ENCODE measurements at places on chromosomes 4 and X.

DNA sequence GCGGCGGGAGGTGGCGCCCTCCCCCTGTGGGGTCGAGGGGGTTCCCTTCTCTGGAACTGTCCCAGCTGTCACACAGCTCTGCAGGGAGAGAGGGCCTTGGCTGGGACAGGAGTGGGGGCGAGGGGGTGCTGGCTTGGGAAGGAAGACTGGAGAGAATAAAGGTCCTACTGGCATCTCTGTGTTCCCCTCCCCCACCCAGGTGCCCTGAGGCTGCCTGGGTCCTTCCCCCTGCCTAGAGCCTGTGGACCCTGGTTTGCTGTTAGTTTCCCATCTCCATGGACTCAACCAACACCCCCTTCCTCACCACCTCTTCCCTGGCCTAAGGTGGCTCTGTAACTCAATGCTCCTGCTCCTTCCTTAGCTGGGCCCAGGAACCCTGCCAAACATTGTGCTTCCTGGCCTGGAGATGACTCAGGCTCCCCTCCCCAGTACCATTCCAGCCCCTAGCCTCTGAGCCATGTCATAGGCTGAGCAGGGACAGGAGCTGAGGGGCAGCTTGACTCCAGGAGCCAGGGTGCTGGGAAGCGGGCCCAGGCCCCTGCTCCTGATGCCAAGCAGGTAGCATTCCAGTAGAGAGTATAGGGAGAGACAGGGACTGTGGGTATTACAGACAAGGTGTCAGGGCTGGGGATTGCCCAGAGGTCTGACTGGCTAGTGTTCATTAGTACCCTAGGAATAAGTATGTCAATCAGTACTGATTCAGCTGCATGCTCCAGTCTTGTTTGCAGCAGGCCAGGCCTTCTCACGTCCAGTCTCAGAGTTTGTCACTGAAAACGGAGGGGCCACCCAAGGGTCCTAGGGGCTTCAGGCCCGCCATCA is 100.7 kb downstream of the EFNB1 start:
- no peak for DNase-seq

- no peak for DNase-seq
Measured at GRCh38 chr4:80103629-80104028, 30.6 kb upstream of the ANTXR2 start.

- no peak for DNase-seq
Measured at GRCh38 chr4:168736860-168737805, 240.3 kb downstream of the PALLD start.

DNA sequence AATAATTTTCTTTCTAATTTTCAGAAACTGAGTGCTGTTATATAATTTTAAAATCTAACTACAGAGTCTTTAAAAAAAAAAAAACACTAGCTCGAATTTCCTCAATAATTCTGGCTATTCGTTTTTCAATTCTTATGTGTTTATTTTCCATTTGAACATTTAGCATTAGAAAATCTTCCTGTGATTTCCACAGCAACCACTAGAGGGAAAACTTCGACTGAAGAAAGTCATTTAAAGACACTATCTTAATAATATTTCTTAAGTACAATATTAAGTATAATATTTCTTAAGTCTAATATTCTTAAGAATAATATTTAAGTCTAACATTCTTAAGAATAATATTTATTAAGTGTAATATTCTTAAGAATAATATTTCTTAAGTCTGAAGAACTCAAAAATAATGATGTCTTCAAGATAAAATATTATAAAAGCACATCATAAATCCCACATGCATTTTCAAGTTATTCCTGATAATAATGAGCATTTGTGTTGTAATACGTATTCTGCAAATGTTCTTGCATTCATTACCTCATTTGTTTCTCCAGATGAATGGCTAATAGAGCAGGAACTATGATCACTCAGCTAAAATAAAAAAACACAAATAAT is 118.4 kb upstream of the WDR17 start:
- DNase-seq = peak; percentile 38

DNA sequence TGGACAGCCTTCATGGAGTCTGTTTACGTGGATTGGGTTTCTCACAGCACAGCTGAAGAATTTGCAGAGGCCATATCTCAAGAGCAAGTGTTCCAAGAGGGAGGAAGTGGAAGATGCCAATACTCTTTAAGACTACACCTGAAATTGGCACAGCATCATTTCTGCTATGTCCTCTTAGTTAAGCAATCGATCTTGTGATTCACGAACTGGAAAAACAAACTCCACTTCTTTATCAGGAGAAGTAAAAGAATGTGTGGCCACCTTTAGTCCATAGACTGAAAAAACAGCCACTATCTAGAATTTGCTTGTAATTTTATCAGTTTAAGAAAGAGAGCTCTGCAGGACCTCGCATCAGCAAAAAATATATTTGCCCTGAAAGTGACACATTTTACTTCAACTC is 473.1 kb upstream of the ATOH1 start:
- DNase-seq = no peak

DNA sequence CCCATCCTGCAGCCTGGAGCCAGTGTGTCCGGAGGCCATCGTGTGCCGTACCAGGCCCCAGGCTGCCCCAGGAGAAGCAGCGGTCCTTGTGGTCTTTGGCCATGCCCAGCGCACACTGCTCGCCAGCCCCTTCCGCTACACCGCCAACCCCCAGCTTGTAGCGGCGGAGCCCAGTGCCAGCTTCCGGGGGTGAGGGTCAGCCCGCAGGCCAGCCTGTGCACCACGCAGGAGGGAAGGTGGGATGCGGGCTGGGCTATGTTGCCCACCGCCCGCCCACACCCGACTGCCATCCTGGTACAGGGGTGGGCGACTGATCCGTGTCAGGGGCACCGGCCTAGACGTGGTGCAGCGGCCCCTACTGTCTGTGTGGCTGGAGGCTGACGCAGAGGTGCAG is 7.6 kb upstream of the SRPK3 start:
- DNase-seq = no peak

DNA sequence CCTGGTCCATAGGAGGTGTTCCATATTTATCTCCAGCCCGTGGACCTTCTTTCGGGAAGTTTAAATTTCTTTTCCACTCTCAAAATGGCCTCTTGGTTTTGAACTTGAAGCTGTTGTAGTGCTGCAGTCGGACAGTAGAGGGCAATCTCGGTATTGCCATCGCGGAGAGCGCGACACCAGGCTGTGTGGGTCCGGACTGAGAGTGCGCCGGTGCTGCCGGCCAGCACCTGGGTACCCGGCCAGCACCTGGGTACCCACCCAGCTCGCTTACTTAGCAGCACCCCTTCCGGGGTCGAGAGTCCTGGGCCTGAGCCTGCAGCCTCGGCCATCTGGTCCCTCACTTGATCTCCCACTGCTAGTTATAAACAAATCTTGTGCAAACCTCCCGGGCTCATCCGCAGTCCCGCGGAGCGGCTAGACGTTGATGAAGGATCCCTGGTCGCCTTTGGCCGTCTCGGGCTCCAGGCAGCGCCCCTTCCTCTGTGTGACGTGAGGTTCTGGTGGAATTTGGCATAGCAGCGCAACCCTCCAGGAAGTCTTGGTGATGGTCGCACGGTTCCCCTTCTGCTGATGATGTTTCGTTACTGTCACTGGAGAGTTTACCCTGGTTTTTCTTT is 18.0 kb downstream of the FAM9A start:
- peak; percentile 58 for DNase-seq

DNA sequence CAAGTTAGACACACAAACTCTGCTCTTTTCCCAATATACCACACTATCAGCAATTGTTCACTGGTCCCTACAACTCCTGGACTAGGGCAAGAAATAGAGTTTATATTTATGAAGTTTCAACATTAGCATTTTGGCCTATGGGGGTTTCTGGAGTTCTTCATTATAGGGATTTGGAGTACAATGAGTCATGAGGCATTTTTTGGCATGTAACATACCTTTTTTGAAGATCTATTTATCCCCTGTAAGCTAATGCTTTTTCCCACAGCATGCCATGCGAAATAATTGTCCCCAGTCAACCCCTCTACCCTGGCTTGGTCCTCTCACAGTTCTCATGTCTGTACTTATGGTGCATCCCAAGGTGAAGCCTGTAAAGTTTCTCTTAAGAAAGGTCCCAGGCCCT is 36.7 kb upstream of the EDA2R start:
- no peak for DNase-seq

- peak; percentile 82 for DNase-seq
Measured at GRCh38 chr4:40630335-40631021, 814 bp upstream of the RBM47 start.

DNA sequence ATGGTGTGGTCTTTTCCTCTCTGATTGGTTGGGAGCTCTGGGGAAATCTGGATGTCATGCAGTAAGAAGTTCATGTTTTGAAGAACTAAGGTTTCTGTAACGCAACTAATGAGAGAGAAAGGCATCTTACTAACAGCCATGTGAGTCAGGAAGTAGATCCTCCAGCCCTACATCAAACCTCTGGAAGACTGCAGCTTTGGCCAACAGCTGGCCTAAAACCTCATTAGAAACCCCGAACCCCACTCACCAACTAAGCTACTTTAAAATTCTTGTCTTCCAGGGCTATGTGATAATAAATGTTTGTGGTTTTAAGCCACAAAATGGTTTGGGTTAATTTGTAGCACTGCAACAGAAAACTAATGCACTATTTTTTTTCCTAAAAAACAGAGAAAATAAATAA is 549.0 kb upstream of the GRID2 start:
- DNase-seq = no peak

DNA sequence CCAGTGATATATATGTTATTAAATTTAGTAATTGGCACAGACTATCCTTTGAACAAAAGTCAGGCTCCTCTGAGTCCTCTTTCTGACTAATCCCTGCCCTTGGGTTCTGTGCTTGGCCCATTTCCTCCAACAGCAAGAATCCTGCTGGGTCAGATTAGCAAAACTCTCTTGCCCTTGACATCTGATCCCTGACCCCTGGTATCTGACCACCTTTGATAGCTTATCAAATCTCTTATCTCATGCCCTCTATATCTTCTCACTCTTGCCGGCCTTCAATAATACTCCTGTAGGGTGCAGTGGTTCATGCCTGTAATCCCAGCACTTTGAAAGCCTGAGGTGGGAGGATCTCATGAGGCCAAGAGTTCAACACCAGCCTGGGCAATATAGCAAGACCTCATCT is 245.5 kb upstream of the FAM47A start:
- no peak for DNase-seq

GRCh38 chr4:110224812-110225211 is 26.4 kb upstream of the ELOVL6 start:
- no peak for DNase-seq

DNA sequence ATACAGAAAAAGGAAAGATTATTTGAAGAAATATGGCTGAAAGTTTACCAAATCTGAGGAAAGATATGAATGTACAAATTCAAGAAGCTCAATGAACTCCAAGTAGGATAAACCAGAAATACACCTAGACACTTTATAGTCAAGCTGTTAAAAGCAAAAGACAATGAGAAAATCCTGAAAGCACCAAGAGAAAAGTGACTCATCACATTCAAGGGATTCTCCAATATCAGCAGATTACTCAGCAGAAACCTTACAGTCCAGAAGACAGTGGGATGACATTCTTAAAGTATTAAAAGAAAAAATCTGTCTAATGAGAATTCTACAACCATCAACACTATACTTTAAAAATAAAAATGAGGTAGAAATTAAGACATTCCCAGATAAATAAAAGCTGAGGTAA is 223.8 kb upstream of the ZCCHC13 start:
- DNase-seq = no peak

- no peak for DNase-seq
Measured at GRCh38 chrX:154376774-154377173, 2.3 kb upstream of the EMD start.

DNA sequence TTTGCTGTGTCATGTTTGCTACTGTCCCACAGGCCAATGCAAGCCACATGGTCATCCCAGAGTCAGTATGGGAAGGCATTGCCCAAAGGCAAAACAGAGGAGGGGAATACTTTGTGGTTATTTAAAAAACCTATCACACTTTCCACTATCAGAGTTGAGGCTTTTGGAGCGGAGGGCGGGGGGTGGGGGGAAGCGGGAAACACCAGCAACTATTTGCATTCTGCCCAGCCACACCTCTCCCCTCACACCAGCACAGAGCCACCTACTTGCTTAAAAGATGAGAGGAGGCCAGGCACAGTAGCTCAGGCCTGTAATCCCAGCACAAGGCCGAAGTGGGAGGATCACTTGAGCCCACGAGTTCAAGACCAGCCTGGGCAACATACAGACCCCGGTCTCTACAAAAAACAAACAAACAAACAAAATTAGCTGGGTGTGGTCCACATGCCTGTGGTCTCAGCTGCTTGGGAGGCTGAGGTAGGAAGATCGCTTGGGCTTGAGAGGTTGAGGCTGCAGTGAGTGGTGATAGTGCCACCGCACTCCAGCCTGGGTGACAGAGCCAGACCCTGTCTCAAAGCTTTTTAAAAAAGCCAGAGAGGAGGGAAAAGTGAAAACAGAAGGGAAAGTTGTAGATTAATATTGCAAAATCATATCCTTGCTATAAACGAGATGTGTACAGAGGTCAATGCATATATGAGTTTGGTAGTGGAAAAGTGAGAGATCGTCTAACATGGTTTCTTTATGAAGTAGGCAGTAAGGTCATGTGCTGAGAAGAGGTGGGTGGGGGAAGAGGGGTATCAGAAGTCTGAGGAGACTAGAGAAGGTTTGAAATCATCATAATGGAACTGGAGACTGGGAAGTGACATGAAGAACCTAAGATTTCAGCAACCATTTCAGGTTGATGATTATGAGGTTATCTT is 1.9 kb upstream of the CHST7 start:
- no peak for DNase-seq

DNA sequence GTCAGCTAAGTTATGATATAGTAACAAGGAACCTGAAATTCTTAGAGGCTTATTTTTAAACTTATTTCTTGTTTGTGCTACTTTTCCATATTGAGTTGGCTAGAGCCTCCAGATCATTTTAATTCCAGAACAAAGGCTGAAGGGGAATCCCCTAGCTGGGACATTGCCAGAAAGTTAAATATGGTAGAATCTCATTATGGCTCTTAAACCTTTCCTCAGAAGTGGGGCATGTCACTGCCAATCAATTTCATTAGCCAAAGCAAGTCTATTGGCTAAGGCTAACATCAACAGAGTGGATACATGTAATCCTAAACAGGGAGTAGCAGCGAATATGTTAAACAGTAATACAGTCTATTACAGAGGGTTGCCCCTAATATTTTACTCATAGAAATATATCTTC is 47.0 kb downstream of the FTHL17 start:
- no peak for DNase-seq

GRCh38 chr4:66921433-66921832 is 623.9 kb downstream of the CENPC start:
- DNase-seq = no peak

DNA sequence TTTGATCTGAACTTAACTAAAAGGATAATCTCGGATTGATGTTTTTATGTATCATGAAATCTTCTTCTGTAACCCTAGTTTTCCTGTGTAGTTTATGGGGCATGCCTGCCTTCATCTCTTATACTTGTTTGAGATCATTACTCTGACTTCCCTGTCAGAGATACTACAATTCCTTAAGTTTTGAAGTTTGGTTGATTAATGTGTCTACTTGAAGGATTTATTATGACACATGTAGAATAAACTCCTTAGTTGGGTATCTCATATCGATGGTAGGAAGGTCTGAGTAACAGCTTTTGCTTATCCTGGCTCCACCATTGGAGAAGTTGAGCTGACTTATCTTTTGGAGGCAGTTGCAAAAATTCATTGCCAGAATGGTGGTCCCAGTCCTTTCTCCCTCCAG is 46.7 kb downstream of the WWC2 start:
- DNase-seq = no peak

- DNase-seq = peak; percentile 73
Measured at GRCh38 chrX:20066968-20067708, 49.6 kb downstream of the MAP7D2 start.

GRCh38 chr4:69503558-69503957 is 7.9 kb upstream of the UGT2B4 start:
- no peak for DNase-seq
